ENCODE measurements at places on chromosomes 2 and 18.
A peak's percentile ranks its signal among the peaks of the same experiment; 100 is the strongest.

GRCh38 chr2:235510318-235510717 is 16.5 kb downstream of the AGAP1 start:
- no peak for DNase-seq

- no peak for DNase-seq
These were observed 99.4 kb downstream of the TFCP2L1 start for GRCh38 chr2:121185571-121186074.

DNA sequence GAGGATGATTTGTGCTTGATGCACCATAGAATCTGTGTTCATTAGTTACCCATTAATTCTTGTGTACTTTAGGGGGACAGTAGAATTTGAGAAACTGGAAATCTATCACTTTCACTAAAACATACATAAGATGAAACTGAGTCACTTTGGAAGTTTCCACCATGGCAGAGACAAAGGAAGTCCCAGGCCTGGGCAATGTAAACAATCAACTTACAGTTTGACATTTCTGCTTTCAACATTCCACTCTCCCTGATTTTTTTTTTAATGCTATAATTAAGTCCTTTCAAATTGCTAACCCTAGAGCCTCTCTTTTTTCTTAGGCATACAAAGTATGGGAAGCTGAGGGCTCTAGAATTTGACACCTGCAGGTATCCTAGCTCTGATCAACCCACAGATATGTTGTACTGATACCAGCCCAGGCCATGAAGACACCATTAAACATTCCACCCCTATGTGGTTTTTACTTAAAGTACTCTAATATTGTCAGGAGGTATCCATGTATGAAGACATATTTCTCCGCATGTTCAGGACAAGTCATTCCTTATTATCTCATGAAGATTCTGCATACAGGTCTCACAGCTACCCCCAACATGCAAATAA is 88.5 kb upstream of the GLS start:
- no peak for DNase-seq

GRCh38 chr2:16727256-16727655 is 61.6 kb upstream of the CYRIA start:
- no peak for DNase-seq

DNA sequence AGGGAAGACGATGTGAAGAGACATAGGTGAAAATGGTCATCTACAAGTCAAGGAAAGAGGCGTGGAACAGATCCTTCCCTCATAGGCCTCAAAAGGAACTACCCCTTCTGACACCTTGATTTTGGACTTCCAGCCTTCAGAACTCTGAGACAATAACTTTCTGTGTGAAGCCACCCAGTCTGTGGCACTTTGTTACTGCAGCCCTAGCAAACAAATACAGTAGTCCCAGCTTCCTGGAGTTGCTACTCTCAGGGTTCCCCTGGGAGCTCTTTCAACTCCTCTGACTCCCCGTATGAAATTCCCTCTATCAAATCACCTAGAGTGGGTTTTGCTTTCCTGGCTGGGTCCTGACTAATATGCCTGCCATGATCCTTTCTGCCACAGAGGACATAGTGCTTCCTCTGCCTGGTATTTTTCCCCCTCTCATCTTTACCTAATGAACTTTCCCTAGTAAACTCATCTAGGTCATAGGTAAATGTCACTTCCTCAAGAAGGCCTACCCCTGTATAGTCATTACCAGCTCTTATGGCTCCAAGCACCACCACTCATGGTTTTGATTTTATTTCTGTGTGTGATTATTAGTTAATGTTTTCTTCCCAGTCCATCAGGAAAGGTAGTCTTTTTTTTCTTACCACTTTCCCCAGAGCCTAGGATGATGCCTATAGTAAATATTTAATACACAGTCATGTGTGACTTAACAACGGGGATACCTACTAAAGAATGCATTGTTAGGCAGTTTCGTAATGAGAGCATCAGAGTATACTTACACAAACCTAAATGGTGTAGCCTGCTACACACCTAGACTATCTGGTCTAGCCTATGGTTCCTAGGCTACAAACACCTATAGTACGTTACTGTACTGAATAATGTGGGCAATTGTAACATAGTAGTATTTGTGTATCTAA is 111.5 kb upstream of the LGALSL start:
- no peak for DNase-seq

- DNase-seq, result no peak
These were observed 28.1 kb downstream of the FAP start for GRCh38 chr2:162215162-162215561.

GRCh38 chr2:238042849-238043584 is 17.8 kb upstream of the SCLY start:
- no peak for DNase-seq

GRCh38 chr2:172087780-172088244 is 2.5 kb downstream of the DLX1 start:
- DNase-seq, result no peak

DNA sequence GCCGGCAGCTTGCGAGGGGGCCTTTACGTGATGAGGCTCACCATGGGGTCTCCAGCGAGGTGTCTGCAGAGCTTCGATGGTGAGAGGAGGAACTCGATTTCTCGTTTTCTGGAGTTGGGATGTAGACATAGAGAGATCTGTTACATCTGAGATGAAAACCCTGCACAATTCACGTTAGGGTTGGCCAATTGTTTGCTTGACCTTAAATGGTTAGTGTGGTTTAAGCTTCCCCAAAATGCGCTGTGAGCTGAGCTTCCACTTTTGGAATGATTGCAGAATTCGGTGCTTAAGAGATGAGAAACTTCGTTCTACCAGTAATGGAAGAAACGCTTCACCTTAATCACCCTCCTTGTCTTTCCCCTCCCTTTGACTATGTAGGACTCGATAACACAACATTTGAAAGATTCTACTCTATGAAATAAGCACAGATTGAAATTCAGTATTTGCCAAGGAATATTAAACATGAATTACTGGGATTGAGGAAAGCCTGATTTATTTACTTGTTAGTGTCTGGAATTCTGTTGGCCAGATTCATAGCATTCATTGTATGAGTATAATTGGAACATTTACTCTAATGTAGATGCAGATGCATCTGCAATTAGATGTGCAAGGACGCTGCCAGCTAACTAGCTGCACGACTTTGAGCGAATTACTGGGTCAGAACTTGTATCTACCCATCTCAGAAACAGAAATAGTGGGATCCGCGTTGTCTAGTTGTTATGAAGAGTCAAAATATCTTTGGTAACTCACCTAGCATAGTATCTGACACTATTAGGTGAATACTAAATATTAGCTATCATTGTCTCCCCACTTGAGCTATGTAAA is 1.6 kb upstream of the KLF7 start:
- DNase-seq, result peak; percentile 81

DNA sequence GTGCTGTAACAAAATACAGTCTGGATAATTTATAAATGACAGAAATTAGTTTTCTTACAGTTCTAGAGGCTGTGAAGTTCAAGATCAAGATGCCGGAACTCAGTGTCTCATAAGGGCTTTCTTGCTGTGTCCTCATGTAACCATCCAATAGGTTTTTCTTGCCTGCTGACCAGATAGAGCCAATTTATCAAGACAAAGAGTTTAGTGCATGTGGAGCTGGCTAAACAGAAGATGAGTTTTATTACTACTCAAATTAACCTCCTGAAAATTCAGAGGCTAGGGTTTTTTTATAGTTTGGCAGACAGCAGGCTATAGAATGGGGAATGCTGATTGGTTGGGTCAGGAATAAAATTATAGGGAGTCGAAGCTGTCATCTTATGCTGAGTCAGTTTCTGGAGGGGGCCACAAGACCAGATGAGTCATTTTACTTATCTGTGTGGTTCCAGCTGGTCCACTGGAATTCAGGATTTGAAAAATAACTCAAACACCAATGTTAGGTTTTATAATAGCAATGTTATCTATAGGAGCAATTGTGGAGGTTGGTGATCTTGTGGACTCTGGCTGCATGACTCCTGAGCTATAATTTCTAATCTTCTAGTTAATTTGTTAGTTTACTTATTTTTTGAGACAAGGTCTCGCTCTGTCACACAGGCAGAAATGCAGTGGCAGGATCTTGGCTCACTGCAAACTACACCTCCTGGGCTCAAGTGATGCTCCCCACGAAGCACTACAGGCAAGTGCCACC is 3.2 kb upstream of the PDK1 start:
- peak; percentile 85 for DNase-seq

Measured in hematopoietic multipotent progenitor cell treated with erythropoietin and hydrocortisone succinate and interleukin-3 and kit ligand, for 4 days (in vitro differentiated cells).